MM.1S (cell line): ENCODE measurements at places on chromosomes 5 and 9.
A peak's percentile ranks its signal among the peaks of the same experiment; 100 is the strongest.

- DNase-seq: peak; percentile 24
Measured at GRCh38 chr9:69671879-69672595, at the start of gene APBA1. Gene APBA1 (minus strand): TSS chr9:69672371.

GRCh38 chr5:15065091-15065490, 193.5 kb upstream of the ANKH start:
- no peak for DNase-seq

DNA sequence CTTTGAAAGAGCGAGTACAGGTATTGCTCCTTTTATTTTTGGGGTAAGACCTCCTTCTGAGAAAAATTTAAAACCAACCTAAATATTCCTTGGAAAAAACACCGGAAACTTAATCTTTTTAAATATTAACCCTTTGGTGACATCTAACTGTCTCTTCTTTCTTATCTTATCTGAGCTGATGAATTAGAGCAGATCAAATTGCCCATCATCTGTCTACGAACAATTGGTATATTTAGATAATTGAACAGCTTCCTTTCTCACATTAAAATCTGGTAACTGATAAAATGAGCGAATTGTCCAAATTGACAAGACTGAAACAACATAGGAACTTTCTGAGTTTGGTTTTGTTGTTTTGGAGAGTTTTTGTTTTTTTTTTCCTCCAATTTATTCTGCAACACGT, 2.0 kb downstream of the ISL1 start:
- no peak for DNase-seq

DNA sequence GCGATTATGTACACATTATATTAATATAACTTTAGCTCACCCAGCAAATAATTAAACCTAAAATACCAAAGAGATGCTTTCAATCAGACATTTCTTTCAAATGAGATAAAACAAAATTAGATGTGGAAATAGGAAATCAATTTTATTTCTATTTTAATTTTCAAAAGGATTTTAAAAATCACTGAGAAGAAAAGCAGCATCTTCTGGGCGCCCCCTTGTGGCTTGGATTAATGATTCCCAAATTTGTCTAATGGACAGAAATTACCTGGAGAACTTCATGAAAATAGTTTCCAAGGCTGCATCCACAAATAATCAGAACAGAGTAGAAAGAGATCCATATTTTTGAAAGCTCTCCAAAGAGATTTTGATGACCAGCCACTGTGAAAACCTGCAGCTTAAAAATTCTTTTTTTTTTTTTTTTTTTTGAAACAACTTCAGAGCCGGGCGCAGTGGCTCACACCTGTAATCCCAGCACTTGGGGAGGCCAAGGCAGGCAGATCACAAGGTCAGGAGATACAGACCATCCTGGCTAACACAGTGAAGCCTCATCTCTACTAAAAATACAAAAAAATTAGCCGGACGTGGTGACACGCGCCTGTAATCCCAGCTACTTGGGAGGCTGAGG, 50.9 kb upstream of the CEMIP2 start:
- DNase-seq: peak; percentile 26

DNA sequence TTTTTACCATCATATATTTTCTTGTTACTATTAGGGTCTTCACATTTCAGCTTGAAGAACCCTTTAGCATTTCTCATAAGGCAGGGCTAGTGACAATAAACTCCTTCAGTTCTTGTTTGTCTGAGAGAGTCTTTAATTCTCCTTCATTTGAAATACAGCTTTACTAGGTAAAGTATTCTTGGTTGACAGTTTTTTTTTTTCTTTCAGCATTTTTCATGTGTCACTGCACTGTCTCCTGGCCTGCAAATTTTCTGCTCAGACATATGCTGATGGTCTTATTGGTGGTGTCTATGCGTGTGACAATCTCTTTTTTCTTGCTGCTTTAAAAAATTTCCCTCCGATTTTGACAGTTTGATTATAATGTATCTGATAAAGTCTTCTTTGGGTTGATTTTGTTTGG, 399.9 kb downstream of the SH3GL2 start:
- no peak for DNase-seq

GRCh38 chr9:134618163-134618832, 23.3 kb upstream of the COL5A1 start:
- no peak for DNase-seq

DNA sequence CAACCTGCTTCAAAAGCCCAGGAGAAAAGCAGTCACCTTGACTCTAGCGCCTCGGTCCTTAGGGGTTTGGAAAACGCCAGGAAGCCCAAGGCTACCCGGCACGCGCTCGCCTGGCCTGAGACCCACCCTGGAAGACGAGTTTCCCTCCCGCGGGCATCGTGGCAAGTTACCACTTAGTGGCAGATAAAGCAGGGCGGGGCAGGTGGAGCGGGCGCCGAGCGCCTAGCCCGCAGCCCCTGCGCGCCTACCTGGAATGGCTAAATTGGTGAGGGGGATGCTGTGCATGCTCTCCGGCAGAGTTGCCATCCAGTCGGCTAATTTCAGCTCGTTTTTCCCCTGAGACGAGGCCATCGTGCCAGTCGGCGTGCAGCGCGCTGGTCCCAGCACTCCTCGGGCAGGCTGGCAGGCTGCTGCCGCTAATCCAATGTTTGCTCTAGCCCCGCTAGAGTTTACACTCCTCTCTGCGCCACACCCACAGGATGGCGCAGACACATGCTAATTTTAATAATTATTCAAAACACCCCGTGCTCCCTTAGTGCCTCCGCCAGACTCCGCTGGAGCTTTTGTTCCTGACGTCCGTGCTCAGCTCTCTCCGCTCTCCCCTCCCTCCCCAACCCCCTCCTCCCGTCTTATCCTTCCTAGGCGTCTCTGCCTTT, at the start of gene PLCXD3:
PLCXD3 (minus strand) TSS at position 426 of the 656 bp plus-strand sequence; CDS start at position 351, 75 bp downstream.
- DNase-seq: no peak

GRCh38 chr5:134851307-134851923, 5.6 kb downstream of the C5orf24 start:
- no peak for DNase-seq

- DNase-seq: no peak
Measured at GRCh38 chr9:115553060-115553773, 435.3 kb upstream of the TNC start.

DNA sequence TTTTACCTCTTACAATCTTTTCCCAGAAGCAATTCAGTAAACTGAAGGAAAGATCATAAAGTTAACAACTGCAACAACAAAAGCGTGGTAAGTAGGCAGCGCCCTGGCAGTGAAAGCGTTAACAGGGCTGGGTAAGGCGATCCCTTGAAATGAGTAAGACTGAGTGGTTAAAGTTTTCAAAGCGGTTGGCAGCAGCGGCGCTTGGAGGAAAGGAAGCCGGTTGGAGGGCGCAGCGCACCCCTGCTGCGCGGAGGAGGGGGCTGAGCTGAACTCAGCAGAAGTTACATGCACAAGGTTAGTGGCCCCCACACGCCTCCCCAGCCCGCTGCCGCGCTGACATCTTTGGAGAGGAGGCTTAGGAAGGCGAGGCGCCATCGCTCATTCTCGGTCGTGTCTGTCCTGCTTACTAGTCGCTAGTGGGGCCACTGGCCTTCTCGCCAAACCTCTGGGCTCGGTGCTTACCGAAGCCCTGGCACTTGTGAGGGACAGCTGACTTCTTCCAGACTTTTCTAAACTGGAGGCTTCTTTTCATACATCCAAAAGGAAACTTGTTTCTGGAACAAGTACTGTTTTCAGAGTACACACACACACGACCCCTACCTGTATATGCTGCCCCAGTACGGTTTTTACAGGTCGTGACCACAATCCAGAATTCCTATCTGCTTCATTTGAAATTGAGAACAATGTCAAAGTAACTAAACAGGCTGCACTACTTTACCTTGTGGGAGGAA, at the start of gene SH3RF2:
SH3RF2 (plus strand) TSS at position 178 of the 731 bp plus-strand sequence. CDS start 1,351 bp downstream, outside the sequence.
- no peak for DNase-seq

GRCh38 chr9:89597711-89598362, 7.0 kb upstream of the GADD45G start:
- peak; percentile 70 for DNase-seq

DNA sequence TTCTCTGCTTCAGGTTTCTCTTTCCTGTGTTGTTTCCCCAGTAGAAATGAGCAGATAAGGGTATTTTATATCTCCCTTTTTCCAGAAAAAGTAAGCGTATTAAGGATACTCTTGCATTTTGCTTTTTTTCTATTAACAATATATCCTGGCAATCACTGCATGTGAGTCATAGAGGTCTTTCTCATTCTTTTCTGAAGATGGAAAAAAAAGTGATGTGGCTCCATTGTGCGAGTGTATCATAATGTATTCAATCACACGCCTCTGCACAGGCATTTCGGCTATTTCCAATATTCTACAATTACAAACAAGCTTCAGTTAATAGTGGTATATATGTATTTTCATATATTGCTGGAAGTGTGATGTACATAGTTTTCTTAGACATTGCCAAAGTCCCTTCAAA, 155.9 kb downstream of the MED27 start:
- DNase-seq: no peak

GRCh38 chr9:114223564-114224246, 68.4 kb downstream of the COL27A1 start:
- DNase-seq: no peak

GRCh38 chr9:105205787-105206495, 38.5 kb upstream of the SLC44A1 start:
- DNase-seq: no peak

- DNase-seq: no peak
Measured at GRCh38 chr5:3602785-3603502, 7.3 kb downstream of the IRX1 start.

DNA sequence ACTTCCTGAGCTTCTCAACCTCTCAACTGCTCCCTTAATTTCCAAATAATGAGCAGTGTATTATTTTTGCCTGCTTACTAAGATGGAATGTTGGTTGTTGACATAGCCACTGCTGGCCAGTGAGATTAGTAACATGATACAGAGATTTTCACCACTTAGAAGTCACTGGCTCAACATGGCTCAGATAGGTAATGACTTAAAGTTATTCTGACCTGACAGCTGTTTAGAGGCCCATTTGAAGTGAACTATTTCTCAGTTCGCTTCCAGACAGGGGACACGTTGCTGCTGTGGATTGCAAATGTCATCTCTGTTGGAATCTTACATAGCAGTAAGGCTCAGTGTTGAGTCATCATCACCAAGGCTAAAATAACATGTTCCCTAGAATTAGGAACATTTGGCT, 490.2 kb downstream of the TLE4 start:
- DNase-seq: no peak
